ENCODE measurements at places on chromosomes 11 and 22.

DNA sequence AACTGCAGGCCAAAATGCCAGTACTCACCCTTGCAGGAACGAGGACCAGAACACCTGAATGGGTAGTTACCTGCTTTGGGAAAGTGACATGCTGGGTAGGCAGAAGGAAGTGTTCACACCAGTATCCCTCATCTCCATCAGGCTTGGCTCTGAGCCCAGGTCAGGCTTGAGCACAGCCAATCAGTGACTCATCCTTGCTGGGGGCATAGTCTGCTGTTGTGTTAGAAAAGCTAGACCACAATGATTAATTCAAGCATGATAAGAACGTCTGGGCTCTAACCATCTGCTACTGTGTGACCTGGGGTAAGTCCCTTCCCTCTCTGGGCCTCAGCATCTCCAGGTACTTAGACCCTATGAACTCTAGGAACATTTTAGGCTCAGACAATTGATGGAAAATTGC, 450.4 kb downstream of the MIAT start:
- DNase-seq, result no peak

DNA sequence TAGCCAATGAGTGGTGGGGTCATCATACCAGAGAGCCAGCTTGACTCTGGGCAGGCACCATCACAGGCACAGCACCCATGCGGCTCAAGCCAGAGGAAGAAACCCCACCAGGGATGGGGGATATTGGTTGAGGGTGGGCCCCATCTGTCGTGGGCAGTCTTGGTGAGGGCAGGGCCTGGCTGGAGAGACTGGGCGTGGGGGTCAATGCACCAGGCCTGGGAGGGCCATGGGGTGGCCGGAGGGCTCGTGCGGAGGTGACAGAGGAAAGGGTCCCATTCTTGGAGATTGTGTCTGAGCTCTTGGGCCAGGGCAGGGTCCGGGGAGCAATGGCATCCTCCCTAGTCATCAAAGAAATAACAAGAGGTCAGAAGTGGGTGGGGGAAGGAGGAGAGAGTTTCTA, 1.6 kb upstream of the VSIG2 start:
- DNase-seq, result no peak

DNA sequence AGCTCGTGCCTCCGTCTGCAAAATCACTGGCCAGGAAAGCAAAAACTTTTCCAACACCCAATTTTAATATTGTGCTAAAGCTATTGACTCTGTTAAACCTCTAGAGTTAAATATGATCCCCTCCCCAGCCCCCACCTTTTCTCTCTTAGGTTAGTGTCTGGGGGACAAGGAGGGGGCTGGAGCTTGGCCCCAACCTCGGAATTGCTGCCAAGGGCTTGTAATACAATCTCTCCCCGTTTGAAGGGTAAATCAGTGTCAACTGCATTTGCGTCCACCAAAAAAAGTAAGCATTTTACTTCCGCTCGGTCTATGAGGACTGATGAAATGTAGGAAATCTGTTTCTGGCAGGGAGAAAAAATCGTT, at the start of gene GAS2:
TSS of gene GAS2 (plus strand) at position 287 of the 363 bp plus-strand sequence. CDS start 8,259 bp downstream, outside the sequence.
- no peak for DNase-seq

GRCh38 chr22:27800250-27801201, 1.0 kb downstream of the MN1 start:
- DNase-seq, result no peak

- no peak for DNase-seq
Observed at GRCh38 chr11:100684101-100685065, 2.7 kb upstream of the ARHGAP42 start.

DNA sequence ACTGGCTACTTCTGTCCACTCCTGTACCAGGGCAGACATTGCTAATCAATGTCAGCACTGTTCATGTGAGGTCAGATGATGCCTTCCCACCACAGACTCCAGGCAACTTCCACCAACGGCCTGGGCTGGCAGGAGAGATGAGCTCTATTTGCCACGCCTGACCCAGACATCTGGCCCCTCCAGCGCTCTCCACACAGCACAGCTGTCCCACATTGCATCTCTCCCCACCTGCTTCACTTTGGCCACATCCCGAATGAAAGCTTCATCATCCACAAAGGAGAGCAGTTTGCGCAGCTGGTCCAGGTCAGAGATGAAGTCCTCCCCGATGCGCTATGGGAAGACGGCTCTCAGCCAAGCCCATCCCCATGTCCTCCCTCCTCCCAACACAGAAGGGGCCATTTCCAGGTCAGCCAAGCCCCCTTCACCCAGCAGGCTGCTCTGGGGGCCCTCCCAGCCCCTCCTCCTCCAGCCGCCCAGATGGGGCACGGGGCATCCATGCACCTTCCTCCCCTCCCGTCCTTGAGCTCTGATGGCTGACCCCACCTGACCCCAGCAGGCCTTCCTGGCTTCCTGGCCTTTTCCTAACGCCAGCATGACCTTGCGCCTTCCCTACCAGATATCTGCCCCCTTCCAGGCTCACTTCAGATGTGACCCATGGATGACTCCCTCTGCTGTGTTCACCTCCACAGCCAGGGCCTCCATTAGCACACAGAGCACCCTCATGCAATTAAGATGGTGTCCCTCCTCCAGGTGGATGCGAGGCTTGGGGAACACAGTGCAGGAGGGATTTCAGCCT, 7.4 kb downstream of the PYGM start:
- DNase-seq, result no peak

GRCh38 chr11:119306373-119306890, 10.5 kb downstream of the MCAM start:
- no peak for DNase-seq

GRCh38 chr22:31233001-31233400, 20.9 kb downstream of the LIMK2 start:
- no peak for DNase-seq

DNA sequence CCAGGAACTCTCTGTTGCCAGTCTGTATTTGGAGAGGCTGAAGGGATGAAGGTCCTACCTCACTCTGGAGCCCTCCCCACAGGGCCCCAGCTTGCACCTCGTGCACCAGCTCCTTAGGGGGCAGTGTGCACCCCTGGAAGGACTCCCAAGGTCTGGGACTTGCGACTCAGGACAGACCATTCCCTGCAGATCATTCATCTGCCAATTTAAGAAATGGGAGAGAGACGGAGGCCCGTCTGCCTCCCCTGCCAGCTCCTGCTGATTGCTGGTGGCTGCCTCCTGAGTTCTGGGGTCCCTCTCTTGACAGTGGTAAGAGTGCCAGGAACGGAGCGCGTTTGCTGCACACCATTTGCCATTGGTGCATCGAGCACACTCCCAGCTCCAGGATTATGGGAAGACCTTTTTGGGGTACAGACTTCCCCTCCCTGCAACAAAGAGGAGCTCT, 27.4 kb upstream of the MALAT1 start:
- peak; percentile 78 for DNase-seq

- DNase-seq, result no peak
Observed at GRCh38 chr11:35427071-35427470, 7.7 kb upstream of the SLC1A2 start.

DNA sequence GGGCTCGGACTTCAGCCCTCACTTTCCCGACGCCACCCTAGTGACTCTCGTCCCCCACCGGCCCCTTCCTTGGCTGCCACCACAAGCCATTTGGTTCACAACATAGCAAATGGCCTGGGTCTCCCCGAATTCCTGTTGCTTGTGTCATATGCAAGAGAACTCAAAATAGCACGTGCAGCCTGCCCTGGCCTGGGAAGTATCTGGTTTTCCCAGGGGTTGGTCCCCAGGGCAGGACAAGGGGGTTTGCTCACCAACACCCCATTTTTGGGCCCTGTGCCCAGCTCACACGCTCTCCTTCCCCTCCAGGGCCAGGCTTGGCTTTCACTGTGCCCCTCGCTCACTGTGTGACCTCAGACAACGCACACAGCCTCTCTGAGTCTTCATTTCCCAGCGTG, 12.8 kb upstream of the TPCN2 start:
- no peak for DNase-seq

DNA sequence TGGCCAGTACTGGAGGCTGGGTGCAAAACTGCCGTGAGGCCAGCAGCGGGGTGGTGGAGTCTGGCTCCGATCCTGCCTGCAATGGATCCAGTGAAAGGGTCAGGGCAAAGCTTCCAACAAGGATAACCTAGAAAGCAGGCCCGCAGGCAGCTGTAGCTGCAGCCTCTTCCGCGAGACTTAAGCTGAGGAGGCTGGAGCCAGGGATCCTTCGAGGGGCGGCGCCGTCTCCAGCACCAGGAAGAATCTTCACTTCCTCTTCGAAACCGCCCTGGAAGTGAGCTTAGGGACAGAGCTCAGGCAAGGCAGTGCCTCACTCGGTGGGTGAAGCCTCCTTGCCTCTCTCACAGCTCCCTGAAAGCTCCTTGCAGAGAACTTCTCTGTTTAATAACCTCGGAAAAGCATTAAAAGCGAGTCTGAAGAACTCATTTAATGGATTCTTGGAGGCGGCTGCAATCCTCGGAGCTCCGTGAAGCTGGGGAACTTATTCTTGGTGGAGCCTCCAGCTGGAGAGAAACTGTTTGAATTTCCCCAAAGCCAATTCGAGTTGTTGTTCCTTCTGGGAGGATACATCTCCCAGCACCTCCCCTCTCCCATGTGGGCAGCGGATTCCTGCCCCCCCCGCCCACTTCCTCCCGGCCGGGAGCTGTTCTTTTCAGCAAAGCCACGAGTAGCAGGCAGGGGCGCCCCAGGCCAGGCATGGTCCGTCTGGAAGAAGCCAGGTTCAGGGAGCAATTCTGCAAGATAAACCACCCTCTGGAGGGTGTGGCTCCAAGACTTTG, 169.9 kb downstream of the CTTN start:
- DNase-seq, result no peak

- no peak for DNase-seq
Observed at GRCh38 chr11:119509282-119509841, 86.4 kb upstream of the THY1 start.

DNA sequence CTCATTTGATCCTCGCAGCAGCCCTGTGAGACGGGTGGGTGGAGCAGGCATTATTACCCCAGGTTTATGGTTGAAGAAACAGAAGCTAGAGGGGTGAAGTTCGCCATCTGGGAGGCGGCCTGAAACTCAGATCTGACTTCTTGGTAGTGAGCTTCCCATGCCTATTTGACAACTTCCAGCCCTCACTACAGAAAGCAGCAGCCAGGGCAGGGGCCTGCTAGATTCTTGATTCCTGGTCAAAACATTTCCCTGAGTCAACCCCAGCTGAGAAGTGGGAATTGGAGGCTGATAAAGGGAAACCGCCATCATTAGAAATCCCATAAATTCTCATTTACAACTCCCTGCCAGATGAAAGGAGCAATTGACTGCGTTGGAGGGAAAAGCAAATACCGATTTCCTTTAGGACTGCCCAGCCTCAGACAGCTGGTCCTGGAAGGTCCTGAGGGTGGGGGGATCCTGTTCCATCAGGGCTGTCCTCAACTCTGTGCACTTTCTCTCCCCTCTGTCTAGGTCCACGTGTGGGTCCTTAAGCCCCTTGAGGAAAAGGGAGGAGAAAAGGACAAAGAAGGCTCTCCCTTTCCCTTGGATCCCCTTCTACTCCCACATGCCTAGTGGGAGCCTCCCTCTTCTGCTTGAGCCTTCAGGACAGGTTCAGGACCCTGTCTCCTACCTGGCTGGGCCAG, 10.2 kb upstream of the NECTIN1 start:
- DNase-seq, result no peak
